ENCODE measurements at places on chromosomes 5 and 9.
A peak's percentile ranks its signal among the peaks of the same experiment; 100 is the strongest.

GRCh38 chr5:153752890-153753289 is 262.4 kb downstream of the GRIA1 start:
- no peak for DNase-seq

DNA sequence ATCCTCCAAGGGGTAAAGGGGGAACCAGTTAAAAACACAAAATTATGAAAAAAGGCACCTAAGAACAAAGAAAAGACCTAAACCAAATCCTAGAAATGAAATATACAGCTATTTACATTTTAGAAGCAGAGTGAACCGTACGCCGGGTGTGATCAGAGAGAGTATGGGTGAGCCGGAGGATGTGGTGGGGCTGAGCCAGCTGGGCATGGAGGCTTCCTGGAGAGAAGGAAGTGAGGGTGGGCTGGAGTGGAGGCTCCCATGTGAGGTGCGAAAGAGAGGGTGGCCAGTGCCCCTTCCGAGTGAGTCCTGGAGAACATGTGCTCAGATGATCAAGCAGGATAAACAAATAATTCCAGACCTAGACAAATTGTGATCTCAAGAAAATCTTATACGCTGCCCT is 111.6 kb downstream of the CACNA1B start:
- DNase-seq, result no peak

DNA sequence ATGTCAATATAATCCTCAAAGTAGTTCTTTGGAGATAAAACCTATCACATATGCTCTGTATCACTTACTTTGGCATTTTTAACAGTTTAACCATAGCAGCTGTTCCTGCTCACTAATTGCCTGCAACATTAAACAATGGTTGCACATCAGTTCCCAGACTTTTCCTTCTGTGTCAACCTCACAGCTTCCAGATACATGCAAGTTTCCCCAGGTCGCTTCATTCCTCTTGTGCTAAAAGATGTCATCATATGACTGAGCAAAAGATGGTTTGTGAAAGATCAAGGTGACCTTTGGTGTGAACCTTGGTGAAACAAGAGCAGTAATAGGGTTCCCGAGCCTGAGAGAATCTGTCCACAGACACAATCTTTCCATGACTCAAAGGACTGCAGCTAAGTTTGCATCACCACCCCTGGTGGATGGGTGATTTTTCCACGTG is 500.4 kb upstream of the PAPPA start:
- DNase-seq, result no peak

- DNase-seq, result no peak
Observed at GRCh38 chr9:130981756-130982137, 27.2 kb upstream of the LAMC3 start.

GRCh38 chr5:20335978-20336377 is 348.0 kb upstream of the CDH18 start:
- DNase-seq, result no peak

GRCh38 chr9:93593144-93593658 is 16.8 kb downstream of the PHF2 start:
- DNase-seq, result no peak

GRCh38 chr5:90437663-90438062 is 28.1 kb upstream of the CETN3 start:
- no peak for DNase-seq

- no peak for DNase-seq
Observed at GRCh38 chr5:11104210-11104609, 343.2 kb upstream of the DAP start.

DNA sequence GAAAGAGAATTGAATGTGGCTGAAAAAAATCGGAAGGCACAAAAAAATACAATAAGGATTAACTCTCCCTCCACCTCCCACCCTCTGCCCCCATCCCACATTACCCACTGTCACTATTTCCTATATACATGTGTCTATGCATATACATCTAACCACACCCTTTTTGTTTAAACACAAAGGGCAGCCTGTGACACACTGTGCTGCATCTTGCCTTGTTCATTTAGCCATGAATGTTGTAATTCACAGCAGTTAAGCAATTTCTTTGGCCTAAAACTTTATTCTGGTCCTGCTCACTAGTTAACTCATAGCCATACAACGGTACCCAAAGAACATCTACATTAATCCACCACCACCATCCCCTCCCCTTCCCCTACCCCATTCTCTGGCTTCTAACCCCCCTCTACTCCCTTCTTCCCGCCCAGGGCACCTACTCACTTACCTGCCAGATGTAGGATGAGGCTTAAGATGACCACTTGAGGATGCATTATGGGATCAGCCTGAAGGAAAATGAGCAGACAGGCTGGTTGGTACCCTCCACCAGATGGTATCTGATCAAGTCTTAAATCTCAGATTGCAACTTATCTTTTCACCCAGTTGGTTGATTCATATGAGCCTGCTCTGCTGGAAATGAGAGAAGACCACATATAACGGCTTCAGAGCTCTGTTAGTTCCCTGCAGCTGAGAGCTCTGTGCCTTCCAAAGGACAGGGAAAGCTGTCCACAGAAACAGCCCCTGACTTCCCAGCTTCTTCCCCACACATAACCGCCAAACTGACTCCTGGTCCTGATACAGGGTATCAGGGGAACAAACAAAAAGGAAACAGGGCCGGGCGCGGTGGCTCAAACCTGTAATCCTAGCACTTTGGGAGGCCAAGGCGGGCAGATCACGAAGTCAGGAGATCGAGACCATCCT is 1.2 kb downstream of the HAVCR1 start:
- no peak for DNase-seq

- DNase-seq, result peak; percentile 89
Observed at GRCh38 chr5:138464008-138464387, 1.3 kb upstream of the EGR1 start.

- DNase-seq, result no peak
Observed at GRCh38 chr5:37812365-37812764, 27.5 kb downstream of the GDNF start.

GRCh38 chr5:81778642-81779041 is 27.7 kb upstream of the SSBP2 start:
- DNase-seq, result no peak

DNA sequence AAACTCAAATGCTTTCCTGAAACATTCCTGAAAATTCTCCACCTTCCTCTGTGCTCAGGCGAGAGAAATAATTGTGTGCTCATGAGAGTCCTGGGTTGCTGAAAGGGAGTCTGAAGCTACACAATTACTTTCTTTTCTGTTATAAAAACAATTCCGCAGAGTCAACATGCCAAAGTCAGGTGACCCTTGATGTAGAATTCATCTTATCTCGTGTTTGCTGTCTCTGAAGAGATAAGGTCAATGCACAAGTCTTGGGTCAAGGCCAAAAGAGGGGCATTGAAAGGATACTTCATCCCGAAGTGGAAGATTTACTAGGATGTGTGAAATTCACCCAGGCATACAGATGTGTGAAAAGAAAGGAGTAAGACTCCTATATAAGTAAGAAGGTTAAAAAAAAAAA is 493.5 kb downstream of the SEMA5A start:
- DNase-seq, result no peak

GRCh38 chr9:120410925-120411501 is 169.0 kb downstream of the CDK5RAP2 start:
- no peak for DNase-seq

DNA sequence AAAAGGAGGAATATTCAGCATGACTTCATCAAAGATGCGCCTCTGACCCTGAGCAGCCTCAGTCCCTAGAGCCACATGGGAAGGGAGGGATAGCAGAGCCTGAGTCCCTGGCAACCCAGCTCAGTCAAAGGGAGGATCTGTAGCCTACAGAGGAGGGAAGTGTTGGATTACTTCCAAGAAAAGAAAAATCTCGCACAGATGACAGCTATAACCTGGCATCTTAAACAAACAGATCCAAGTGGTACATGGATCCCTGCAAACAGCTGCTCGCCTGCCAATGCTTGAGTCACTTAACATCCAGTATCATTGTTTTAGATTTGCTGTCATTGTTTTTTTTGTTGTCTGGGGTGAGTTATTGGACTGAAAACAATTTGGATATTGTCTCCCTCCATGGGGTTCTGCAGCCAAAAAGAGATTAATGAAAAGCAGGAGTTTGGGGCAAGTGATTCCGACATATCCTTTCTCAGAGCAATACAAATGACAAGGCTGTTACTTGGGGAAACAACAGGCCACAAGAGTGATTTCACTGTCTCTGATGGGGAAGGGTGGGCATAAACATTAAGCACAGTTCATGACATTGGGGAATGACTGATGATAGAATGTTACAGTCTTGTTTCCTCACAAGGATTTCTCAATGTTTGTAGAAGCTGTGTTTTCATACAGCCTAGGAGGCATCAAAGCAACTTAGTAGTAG is 153.5 kb upstream of the KIF2A start:
- DNase-seq, result no peak

- no peak for DNase-seq
Observed at GRCh38 chr5:116944183-116944582, 369.6 kb upstream of the SEMA6A start.

DNA sequence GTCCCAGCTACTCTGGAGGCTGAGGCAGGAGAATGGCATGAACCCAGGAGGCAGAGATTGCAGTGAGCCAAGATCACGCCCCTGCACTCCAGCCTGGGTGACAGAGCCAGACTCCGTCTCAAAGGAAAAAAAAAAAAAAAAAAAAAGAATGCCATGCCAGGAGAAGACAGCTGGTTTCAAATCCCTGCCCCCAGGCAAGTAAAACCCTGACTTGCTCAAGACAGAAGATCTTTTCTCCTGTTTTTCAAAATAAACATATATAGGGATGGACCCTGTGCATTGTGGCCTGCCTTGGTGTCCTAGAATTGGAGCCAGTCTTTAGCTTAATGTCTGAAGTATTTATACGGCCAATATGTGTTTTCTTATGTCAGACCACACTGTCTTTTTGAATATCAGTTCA is 177.1 kb downstream of the NR3C1 start:
- DNase-seq, result no peak

DNA sequence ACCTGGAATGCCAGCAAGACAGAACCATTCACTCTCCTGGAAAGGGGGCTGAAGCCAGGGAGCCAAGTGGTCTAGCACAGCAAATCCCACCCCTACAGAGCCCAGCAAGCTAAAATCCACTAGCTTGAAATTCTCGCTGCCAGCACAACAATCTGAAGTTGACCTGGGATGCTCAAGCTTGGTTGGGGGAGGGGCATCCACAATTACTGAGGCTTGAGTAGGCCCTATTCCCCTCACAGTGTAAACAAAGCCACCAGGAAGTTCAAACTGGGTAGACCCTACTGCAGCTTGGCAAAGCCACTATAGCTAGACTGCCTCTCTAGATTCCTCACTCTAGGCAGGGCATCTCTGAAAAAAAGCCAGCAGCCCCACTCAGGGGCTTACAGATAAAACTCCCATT is 17.3 kb downstream of the RIGI start:
- DNase-seq, result no peak

GRCh38 chr9:97617939-97618416 is 15.2 kb downstream of the TSTD2 start:
- no peak for DNase-seq

DNA sequence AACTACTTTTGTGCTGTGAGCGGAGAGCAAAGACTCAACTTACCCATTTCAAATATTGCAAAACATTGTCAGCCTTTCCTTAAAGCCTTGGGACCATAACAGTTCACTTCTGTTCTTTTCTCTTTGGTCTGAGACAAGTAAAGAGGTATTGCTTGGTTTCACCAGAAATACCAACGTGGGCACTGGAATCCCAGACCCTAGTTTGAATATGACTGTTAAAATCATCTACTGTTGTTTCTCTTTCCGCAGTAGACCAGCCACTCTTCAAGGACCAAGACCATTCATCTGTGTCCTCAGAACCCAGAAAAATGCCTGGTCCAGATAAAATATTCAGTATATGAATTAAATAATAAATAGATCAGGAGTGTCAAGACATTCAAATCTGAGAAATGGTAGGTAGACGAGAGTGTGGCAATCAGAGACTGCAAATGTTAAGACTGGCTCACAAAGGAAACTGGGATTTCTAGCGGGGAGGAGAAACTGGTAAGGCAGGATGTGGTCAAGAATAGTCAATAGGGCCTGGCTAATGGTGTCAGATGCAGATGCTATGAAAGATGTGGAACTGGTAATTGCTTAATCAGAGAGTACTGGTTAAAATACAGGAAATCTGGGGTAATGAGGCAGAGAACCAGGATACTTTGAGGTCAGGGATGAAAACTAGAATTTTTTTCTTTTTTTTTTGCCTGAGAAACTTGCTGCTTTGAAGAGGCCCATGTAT is 82.1 kb upstream of the IL33 start:
- DNase-seq, result no peak

DNA sequence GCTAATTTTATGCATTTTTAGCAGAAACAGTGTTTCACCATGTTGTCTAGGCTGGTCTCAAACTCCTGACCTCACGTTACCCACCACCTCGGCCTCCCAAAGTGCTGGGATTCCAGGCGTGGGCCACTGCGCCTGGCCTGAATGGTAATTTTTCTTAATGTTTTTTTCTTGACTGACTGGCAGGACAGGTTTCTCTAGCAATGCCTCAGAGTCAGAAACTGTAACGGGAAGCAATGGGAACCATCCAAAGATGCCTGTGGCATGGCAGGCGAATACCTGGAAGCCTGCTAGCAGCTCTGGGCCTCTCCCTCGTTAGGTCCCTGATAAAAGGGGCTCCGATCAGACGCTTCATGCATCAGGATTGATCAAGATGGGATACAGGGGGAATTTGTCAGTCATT is 639.2 kb downstream of the NR2F1-AS1 start:
- no peak for DNase-seq
